ENCODE measurements at places on chromosomes 11 and 22.

GRCh38 chr11:9118277-9118676, 26.9 kb upstream of the SCUBE2 start:
- no peak for DNase-seq

DNA sequence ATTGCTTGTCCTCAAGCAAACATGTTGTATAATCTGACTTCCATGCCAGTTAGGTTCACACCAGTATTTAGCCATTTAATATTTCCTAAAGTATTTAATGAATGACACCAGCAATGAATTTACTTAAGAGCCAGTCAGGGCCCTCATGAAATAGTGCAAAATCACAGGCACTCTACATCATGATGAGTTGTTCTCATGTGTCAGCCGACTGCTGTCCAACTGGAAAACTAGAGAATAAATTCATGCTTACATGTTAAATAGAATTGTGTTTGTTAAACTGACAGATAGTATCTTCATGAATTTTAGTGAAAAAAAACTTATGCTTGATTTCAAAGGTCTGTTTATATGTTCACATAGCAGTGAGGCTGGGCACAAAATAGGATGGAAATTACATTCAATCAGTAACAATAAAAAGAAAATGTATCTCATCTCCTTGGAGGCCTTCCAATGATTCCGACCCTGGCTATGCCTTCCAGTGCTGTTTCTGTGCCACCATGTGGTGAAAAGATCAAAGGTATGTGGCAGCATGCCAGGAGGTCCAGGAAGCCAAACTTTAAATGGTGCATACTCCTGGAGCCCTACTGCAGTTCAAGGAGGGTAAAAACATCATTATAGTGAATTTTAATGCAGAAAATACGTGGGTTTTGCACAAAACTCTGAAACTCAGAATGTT, 45.2 kb downstream of the CTSC start:
- no peak for DNase-seq

DNA sequence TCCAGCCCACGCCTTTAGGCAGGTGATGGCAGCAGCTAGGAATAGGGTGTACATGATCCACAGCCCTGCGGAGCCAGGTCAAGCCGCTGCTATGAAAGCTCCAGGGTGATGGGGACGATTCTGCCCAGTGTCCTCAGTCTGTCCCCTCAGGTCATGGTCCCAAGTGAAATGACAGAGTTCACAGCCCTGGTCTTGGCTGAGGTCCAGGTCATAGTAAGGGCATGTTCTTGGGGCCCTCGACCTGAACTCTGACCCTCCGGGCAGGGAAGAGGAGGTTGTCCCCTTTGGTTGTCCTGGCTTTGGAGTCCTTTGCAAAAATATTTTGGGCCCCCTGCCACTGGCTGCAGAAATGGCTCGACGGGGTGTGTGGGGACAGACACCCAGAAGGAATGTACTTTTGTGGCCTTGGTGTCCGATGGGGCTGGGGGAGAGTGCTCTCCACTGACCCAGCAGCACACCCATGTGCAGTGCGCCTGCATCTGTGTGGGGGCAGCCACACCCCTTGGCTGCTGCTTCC, 7.3 kb downstream of the C22orf31 start:
- no peak for DNase-seq

DNA sequence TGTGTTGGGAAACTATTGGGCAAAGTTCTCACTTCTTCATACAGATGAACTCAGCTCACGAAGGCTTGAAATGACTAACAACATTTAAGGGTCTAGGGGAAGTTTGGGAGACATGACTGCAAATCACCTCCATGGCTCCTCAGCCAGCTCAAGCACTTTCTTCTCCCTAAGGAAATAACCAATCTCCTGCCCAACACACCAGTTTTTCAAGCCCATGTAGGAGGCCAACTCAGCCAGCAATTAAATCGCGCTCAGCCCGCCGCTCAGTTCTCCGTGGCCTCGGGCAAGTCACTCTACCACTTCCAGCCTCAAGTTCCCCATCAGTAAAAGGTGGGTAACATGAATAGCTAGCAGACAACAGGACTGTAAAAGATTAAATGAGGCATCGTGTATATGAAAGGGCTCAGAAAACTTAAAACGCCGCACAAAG, 796 bp downstream of the POLDIP3 start:
- DNase-seq: peak; percentile 44

DNA sequence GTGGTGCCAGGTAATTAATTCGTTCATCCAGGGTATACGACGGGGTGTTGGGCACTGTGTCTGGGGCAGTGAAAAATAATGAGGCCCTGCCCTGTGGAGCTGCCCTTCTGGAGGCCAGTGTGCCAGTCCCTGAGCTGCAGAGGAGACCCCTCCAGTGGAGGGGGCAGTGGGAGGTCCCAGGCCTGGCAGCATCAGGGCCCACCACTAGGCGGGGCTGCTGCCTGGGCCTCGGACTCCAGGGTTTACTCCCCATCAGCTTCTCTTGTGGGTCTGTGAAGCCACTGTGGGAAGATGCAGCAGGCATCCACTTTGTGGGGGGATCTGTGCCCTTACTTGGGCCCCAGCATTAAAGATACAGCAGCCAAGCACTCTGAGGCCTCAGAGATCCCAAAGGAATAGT, 17.4 kb upstream of the TMPRSS6 start:
- DNase-seq: no peak

DNA sequence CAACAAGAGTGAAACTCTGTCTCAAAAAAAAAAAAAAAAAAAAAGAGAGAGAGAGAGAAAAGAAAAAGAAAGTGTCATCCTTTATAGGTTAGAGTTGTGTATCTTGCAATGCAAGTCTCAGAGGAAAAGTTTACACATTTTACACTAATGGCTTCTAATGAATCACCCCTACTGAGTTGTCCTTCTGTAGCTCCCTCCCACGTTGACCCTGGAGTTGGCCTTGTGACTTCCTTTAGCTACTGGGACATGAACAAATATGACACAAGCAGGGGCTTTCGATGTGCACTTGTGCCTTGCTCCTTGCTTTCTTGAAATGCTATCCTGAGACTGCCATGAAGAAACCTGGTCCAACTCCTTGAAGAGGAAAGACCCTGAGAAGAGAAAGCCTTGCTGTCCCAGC, 2.4 kb upstream of the SMCO4 start:
- no peak for DNase-seq

DNA sequence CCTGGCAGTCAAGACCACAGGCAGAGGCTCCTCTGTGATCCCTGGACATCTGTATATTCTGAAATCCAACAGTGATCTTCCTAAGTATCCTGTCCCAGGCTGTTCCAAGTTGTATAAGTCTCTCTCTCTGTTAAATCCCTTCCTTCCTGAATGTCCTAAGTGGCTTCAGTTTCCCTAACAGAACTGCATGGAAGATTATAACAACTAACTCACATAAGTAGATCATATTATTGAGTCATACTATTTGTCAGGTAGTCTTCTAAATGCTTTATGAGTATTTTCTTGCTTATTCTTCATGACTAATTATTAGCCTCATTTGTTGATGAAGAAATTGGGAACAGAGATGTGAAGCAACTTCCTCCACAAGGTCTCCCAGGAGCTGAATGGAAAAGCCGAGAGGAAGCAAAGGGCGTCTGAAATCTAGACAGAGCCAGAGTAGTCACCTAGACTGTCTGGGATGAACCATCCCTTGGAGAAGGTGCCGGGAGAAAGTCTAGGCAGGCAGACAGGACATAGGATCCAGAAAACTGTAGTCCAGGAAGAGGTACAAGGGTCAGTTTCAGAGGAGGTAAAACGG, 93.2 kb upstream of the FAT3 start:
- no peak for DNase-seq

DNA sequence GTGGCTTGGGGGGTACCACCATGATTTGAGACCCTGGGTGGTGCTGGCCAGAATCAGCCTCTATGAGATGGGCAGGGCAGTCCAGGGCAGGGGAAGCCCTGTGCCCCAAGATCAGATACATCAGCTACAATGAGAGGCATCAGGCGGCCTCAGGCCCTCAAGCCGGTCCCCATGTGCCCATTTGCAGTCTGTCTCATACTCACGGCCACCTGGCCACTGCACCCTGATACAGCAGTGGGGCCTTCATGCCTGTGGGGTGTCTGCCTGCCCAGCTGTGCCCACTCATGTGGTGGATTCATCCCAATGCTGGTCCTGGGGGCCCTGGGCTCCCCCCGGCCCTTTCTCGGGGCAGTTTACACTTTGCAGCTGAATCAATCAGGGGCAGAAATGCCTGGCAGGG, 42.4 kb upstream of the KCNQ1OT1 start:
- no peak for DNase-seq

- DNase-seq: no peak
Observed at GRCh38 chr11:37948258-37948657, 1350.2 kb upstream of the RAG2 start.

- no peak for DNase-seq
Observed at GRCh38 chr11:61554172-61554988, 26.5 kb downstream of the SYT7 start.

DNA sequence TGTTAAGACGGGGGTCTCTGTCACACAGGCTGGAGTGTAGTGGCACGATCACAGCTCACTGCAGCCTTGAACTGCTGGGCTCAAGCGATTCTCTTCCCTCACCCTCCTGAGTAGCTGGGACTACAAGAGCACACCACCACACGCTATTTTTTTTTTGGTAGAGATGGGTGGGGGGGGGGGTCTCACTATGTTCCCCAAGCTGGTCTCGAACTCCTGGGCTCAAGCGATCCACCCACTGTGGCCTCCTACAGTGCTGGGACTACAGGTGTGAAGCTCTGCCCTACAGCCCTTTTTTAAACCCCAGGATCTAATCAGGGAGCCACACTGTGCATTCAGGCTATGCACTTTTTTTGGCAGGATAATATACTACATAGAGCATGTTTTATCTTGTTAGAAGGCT, 1.4 kb upstream of the DHCR7 start:
- DNase-seq: no peak

DNA sequence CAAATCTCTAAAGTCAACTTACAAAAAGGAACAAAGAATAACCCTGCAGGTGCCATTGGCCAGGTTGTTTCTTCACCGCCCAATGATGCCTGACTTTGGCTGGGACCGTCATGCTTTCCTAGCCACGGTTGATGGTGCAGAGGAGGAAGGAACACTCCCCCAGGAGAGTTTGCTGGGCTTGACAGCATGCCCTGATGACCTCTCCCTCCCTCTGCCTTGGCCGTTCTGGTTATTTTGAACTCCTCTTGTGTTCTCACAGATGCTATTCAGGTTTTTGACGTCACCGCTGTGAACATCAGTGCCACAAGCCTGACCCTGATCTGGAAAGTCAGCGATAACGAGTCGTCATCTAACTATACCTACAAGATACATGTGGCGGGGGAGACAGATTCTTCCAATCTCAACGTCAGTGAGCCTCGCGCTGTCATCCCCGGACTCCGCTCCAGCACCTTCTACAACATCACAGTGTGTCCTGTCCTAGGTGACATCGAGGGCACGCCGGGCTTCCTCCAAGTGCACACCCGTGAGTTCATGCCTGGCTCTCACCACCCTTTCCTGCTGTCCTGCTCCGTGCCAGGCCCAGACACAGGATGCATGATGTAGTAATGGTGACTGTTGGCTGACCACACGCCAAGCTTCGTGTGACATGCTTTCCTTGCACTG, 89.0 kb upstream of the OR4B1 start:
- DNase-seq: no peak

GRCh38 chr11:125053167-125053566, 9.9 kb upstream of the SLC37A2 start:
- no peak for DNase-seq

DNA sequence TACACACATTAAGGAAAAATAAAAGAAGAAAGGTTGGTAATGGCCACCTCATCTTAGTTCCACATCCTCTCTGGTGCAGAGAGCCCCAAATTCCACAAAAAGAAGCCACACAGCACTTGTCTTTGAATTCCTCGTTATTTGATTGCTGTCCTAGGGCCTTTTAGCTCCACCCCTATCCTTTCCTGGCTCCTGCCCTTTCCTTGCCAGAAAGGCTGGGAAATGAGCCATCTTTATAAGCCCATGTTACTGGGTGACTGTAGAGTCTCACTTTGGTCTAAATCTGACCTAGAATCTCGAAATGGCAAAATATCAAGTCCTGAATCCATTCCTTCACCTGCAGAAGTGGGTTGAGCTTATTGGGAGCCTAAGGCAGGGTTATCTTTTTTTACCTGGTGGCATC, 4.3 kb upstream of the TMEM132A start:
- no peak for DNase-seq

DNA sequence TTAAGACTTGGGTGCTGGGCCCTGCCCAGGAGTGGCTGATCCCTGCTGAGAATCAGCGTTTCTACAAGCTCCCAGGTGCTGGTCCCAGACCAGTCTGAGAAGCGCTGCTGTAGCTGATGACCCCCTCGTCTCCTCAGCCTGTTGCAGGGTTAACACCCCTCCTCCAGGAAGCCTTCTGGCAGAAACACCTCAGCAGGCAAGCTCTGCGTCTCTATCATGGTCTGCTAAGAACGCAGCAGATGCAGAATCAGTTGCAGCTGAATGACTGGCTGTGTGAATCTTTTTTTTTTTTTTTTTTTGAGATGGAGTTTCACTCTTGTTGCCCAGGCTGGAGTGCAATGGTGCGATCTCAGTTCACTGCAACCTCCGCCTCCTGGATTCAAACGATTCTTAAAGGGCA, 132.5 kb downstream of the CACNA1I start:
- no peak for DNase-seq

DNA sequence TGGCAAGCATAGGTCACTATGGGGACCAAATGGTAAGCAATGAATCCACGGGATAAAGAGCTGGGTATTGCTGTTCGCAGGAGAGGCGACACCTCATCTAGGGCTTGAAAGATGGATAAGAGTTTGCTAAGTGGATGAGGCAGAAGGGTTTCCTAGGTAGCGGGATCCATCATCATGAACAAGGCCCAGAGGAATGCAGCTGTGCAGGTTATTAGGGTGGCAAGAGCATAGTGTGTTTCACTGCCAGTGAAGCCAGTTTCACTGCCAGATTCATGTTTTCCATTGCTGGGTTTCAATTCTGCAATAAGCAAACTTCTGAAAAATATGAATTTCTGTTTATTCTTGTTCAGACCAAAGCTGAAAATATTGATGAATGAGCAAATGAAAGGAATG, 27.2 kb downstream of the WEE1 start:
- no peak for DNase-seq

DNA sequence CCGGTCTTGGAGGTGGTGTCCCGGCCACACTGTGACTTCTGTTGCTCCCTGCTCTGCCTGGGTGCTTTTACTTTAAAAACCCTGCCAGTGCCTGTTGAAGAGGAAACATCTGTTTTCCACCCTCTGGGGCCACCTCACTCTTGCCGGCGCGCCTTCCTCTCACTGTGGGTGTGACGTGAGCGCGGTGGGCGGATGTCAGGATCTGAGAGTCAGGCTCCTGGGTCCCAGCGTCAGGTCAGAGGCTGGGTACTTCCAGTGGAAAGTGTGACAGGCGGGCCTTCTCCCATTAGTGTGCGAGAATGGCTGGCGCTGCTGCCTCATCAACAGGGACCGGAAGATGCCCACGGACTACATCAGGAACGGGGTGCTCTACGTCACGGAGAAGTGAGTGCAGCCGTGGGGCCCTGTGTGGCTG, 54.2 kb downstream of the GRAMD4 start:
- DNase-seq: peak; percentile 86

GRCh38 chr11:113934761-113935160, 30.2 kb downstream of the HTR3B start:
- DNase-seq: no peak
